NT2/D1 (cell line): ENCODE measurements at places on chromosomes 2 and 18.

DNA sequence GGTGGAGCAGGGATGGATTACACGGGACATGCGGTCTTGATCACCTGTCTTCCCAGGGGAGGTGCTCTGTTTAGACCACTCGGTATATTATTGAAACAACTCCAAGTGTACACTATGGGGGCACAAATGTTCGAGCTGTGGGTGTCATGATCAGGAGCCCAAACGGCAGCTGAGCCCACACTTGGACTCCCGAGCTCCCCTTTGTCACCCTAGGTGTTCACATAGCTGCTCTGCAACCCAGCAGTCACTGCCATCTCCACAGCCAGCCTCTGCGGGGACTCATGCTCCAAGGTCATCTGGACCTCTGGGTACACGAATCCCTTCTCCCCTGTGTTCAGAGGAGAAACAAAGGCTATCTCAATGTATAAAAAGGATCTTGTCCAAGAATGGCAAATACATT lies 46.0 kb downstream of the CAPN13 start:
- no peak for DNase-seq

DNA sequence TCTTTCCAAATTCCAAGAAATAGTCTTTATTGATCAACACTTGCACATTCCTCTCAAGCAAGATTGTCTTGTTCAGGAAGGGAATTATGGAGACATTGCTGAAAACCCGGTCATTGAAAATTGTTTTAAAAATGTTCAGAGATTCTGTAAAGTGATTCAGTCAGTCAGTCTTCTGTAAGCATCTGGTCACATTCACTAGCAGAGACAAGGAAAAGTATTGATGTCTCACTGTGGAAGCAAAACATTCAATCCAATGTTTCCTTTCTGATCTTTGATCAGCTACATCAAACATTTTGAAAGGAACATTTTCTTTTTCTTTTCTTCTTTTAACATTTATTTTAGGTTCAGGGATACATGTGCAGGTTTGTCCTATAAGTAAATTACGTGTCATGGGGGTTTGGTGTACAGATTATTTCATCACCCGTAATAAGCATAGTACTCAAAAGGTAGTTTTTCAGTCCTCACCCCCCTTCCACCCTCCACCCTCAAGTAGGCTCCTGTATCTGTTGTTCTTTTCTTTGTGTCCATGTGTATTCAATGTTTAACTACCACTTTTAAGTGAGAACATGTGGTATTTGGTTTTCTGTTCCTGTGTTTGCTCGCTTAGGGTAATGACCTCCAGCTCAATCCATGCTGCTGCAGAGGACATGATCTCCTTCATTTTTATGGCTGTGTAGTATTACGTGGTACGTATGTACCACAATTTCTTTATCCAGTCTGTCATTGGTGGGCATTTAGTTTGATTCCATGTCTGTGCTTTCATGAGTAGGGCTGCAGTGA lies 61.2 kb downstream of the CTNNA2 start:
- no peak for DNase-seq

DNA sequence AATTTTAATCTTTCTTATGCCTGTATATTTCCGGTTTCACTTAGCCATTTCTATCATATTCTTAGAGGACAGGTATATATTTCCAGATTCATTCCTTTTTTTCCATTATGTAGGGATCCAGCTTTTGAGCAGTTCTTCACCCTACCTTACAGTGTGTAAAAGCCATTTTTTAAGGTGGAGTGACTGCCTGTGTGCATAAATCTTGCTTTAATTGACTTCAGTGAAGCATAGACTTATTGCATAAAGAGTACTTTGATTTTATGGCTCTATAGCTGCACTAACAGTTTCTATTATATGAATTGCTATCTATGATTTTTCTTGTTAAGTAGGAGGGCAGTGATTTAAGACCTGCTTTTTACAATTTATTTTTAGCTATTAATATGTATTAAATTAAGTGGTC lies 132.6 kb downstream of the NYAP2 start:
- no peak for DNase-seq

DNA sequence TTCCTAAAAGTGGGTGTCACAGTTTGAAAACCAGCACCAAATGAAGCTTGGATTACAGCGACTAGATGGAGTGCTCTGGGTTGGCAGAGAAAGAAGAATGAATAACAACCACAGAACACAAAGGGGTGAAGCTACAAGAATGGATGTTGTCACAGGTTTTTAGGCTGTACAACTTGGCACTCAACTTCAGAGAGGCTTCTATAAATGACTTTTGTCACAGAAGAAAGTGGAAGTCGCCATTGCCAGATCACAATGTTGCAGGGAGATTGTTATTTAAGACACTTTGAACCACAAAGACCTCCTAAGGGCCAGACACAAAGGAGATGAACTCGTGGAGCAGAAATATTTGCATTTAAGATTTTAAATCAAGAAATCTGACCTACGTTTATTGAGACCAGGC lies 354.2 kb downstream of the CDH7 start:
- DNase-seq, result peak; percentile 5

DNA sequence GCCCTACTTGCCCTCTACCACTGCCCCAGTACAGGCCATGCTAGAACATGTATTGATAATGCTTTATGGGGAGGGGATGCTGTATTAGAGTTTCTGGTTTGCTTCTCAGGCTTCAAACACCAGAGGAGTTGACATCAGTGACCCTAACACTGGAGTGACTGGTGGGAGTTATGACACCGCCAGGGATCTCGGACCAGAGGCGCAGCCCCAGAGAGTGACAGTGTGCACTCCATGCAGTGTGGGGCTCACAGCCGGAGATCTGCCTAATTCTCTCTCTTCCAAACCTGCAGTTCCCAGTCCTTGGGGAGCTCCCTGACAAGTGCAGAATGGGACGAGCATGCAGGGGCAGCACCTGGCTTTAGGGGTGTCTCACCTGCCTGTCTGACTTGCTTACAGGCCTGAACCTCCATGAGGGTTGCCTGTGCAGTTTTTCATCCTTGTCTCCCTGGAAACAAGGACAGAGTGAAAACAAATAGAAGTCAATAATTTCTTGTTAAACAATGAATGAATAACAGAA lies 244.9 kb upstream of the MYT1L start:
- no peak for DNase-seq

GRCh38 chr18:9688036-9688741 lies 19.9 kb upstream of the RAB31 start:
- DNase-seq, result no peak

- no peak for DNase-seq
Observed at GRCh38 chr2:74091391-74091790, 56.3 kb downstream of the BOLA3 start.

- no peak for DNase-seq
Observed at GRCh38 chr2:239015901-239016675, 168.2 kb downstream of the TWIST2 start.

GRCh38 chr2:216657980-216658379 lies 24.8 kb downstream of the IGFBP2 start:
- DNase-seq, result no peak

DNA sequence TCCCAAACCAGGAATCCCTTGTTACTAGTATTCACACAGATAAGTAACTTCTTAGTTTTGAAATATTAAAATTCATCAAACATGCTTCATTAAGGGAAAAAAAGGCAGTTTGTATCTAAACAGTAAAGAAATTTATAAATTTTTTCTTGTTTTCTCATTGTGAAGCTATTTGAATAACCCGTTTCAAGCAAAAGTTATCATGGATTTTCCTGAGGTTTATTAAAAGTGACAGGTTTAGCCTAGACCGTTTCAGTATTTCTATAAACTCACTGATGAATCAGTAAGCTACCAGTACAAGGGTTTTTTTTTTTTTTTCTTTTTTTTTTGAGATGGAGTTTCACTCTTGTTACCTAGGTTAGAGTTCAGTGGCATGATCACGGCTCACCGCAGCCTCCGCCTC lies 20.0 kb downstream of the ZNF532 start:
- DNase-seq, result no peak

- DNase-seq, result no peak
Observed at GRCh38 chr2:70688427-70688826, 79.6 kb downstream of the ADD2 start.

GRCh38 chr2:89833780-89834117 lies 1142.3 kb downstream of the RPIA start:
- DNase-seq, result no peak

- peak; percentile 13 for DNase-seq
Observed at GRCh38 chr2:219060821-219061791, at the start of gene IHH. Gene IHH (minus strand): TSS chr2:219060921. CDS start chr2:219060467, 454 bp downstream.

GRCh38 chr2:53646788-53647187 lies 120.8 kb upstream of the CHAC2 start:
- peak; percentile 39 for DNase-seq

DNA sequence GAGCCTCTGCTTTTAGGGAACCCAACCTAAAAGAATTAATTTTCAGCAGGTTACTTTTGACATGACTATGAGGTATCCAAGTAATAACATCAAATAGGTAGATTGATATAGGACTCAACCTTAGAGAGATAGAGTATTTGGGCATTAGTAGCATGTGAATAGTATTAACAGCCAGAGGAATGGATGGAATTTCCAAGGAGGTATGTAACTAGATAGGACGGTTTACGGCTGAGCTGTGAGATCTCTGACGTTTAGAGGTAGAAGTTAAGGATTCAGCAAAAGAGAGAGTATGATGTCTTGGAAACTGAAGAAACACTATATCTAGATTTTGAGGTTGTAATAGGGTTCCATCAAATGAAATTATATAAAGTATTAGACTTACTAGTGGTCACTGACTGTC lies 70.3 kb downstream of the HNMT start:
- no peak for DNase-seq

DNA sequence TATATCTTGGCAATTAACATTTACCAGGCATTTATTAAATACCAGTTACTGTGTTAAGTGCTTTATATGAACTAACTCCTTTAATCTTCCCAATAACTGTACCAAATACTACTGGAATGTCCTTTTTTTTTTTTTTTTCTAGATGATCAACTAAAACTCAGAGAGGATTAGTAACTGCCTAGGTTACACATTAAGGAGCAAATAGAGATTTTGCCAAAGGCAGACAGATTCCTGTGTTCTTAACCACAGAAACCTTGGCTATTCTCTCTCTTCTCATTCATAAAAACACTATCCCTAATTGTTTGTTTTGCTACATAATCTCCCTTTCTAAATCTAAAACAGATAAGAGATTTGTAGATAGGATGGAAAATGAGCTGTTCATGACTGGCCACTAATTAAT lies 13.3 kb downstream of the DHX57 start:
- no peak for DNase-seq

- DNase-seq, result no peak
Observed at GRCh38 chr2:240956171-240956934, 42.1 kb upstream of the SNED1 start.

GRCh38 chr2:42246562-42246961 lies 77.4 kb downstream of the EML4 start:
- no peak for DNase-seq

DNA sequence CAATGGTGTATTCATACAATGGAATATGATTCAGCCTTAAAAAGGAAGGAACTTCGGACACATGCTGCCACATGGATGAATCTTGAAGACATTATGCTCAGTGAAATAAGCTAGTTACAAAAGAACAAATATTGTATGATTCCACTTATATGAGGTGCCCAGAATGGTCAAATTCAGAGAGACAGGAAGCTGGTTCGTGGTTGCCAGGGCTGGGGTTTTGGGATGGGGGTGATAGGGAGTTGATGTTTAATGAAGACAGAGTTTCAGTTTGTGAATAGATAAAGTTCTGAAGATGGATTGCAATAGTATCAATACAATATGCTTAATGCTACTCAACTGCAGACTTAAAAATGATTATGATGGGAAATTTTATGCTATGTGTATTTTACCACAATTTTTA lies 28.0 kb upstream of the MC2R start:
- no peak for DNase-seq

DNA sequence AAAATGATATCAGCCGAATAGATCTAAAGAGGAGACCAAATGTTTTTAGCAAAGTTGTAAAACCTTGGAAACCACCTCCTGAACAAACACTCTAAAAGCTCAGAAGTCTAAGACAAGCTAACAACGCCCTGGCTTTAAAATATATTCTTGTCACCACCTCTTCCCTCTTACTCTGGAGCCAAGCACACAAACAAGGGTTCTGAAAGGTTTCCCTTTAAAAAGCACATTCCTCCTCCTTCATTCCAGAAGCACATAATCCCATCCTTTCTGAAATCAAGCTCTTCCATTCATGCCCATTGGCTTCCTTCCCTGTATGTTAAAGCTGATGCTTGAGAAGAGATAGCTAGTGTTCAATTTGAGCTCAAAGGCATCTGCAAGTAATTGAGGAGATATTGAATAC lies 382.0 kb downstream of the LNPK start:
- no peak for DNase-seq

GRCh38 chr2:71886241-71886640 lies 261.4 kb downstream of the CYP26B1 start:
- no peak for DNase-seq

GRCh38 chr2:128457006-128457604 lies 138.4 kb upstream of the HS6ST1 start:
- DNase-seq, result no peak

DNA sequence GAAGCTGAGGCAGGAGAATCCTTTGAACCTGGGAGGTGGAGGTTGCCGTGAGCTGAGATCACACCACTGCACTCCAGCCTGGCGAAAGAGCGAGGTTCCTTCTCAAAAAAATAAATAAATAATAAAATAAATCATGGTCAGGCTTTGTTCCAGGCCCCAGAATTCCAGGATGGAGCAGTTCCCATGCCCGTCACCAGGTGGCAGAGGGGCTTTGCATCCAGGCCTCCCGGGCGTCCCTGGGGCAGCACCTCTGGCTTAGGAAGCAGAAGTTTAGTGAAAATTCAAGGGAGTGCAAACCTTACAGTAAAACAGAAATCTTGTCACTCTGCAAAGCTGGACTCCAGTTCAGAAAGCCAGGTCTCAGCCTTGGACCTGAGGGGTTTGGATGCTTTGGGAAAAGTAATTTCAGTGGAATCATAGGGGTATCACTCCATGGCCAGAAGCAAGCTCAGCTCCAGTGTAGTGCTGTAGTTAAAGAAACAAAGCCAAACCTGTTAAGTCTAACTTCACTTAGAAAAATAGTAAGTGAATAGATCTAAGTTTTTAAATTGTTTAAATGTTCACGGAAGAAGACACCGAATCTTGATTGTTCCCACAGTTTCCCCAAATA lies 512.7 kb downstream of the CMPK2 start:
- peak; percentile 46 for DNase-seq

DNA sequence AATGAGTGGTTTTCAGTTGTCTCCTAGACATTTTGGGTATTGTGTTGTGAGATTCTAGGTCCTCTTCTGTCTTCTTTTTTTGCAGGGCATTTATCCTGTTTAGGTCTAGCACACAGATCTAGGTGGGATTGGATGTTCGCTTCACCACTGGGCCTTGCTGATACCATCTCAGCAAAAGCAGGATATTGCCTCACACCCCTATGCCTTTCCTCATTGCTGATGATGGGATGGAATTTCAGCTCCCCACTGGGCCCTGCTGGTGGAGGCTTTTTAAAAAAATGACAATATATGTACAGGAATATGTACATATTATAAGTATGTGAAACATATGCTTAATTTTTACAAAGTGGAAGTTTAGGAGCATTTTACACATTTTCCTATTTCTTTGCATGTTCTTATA lies 5.4 kb upstream of the TOGARAM2 start:
- DNase-seq, result no peak

DNA sequence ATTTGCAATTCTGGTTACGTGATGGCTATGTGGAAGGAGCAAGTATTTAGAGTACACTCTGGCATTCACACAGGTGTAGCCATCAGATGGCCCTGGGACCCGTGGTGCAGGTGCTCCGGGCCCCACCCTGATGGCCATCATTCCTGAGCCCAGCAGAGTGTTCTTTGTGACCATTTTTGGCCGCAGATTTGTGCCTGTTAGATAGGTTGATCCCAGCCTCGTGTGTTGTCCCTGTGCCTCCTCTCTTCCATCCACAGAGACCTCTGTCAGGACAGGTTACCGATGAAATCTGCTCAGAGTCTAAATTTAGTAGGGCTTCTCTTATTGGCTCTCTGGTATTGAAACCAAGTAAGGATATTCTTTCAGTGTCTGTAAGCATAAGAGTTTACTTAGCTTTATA lies 33.9 kb downstream of the MAPRE2 start:
- DNase-seq, result no peak
